Pons (tissue), 1 donor: ENCODE measurements at places on chromosomes 6 and 20.
A peak's percentile ranks its signal among the peaks of the same experiment; 100 is the strongest.

GRCh38 chr20:10856237-10857015 lies 182.6 kb upstream of the JAG1 start:
- no peak for DNase-seq

- DNase-seq = no peak
Observed at GRCh38 chr20:38982291-38982690, 20.1 kb downstream of the DHX35 start.

DNA sequence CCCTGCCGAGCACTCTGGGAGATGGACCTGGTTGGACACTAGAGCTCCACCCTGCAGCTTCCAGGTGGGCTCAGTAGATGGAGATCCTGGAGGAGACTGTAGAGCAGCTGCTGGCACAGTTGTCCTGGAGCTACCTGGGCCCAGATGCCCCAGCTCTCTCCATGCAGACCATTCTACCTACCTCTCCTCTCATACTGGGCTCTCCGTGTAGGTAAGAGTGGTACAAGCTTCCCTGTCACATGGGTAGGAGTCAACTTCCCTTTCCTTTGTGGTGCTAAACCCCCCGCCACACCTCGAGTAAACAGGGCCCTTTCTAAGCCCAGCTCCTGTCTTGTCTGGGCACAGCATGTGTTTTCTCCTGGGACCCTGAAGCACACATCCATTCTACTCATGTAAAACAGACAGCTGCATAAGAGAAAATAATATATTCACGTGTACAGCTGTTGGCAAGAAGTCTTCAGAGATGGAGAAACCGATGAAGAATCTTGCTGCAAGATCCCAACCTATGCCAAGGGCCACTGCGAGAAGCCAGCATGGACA lies 108.1 kb upstream of the DUSP22 start:
- no peak for DNase-seq

DNA sequence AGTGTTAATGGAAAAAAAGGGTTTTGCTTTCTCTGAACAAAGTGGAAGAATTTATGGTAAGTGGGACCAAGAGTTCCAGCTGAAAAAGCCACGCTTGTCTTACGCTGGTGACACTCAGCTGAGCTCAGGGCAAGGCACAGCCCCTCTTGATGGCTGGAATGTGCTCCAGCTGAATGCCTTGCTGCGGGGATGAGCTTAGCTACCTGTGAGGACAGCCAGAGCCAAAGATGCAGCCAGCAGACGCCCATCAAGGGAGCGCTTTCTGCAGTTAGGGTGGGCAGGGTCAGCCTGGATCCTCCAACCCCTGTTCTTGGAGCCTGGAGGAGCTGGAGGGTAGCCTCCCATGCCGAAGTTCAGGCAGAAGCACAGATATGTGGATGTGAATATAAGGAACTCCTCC lies 191.4 kb downstream of the SCP2D1 start:
- DNase-seq = no peak

DNA sequence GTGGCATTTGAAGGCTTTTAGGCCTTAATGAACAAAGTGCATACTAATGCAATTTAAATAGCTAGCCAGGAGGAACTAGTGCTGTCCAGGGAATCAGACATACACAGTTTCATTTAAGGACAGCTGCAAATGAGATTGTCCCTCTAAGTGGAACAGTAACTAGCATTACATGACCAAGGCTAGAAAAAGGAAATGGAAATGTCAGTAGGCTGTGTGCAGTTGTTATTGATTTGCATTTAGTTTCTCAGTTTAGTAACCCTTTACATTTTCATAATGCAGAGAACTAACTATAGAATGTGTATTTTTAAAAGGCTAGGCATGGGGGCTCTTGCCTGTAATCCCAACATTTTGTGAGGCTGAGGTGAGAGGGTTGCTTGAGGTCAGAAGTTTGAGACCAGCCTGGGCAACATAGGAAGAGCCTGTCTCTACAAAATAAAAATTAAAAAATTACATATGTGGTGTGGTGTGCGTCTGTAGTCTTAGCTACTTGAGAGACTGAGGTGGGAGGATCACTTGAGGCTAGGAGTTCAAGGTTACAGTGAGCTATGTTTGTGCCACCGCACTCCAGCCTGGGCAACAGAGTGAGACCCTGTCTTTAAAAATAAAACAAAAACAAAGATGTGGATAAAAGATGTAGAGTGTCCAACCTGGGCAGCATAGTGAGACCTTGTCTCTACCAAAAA lies 468.0 kb downstream of the UTRN start:
- DNase-seq = no peak

DNA sequence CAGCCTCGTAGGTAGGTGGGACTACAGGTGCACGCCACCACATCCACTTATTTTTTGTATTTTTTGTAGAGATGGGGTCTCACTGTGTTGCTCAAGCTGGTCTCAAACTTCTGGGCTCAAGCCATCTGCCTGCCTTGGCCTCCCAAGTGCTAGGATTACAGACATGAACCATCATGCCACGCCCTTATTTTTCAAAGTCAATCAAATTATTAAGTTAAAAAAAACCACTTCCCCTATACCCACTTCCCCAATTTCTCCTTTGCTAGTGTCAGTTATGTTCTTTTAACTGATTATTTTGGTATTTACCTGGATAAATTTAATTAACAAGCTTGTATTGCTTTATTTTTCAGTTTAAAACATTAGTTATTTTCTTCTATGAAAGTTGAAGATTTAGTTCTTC lies 49.6 kb downstream of the RIOK1 start:
- no peak for DNase-seq

DNA sequence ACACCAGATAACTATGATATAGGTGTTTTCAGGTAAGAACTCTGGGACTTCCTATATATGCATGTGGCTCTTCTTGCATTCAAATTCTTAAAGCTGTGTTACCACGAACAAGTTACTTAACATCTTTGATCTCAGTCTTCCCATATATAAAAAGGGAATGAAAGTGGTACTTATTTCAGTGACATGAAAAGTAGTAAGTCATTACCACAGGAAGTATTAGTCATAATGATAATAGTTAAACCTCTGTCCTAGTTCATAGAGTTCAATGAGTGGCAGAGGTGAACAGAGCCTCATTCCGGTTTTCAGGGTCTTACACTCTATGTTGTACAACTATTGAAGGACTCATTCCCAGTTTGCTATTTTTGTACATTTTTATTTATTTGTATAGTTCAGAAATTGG lies 237.0 kb downstream of the NKAIN2 start:
- no peak for DNase-seq

DNA sequence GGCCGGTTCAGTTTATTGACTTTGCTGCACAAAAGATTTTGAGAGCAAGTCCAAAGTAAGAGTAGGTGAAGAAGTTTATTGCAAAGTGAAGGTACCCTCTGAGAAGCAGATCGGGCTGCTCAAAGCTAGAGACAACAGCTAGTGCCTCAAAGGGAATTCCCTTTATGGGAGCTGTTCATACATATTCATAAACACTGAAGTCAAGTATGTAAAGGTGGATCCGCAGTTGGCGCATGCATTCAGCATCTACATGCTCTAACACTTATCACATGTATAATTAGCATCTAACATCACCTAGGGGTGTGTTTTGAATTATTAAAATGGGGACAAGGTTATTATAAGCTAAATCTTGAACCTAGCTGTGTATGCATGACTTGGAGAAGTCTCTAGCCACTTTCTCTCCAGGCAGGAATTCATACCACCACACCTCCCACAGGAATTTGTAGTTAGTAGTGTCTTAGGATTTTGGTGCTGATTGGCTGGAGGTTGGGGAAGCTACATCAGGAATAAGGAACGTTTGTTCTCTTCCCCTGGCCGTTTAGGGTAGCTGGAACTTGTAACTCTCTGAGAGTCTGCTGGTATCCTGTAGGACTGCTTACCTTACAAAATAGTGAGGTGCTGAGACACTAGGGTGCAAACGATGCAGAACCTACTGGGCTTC lies 1633.9 kb downstream of the GRIK2 start:
- no peak for DNase-seq

GRCh38 chr6:6474170-6474920 lies 114.2 kb upstream of the LY86 start:
- no peak for DNase-seq

GRCh38 chr6:158781692-158782373 lies 37.3 kb downstream of the EZR start:
- DNase-seq = no peak

- no peak for DNase-seq
Observed at GRCh38 chr6:56378966-56379585, 131.7 kb upstream of the COL21A1 start.

GRCh38 chr6:30942338-30943060 lies 1.7 kb downstream of the MUCL3 start:
- DNase-seq = no peak

DNA sequence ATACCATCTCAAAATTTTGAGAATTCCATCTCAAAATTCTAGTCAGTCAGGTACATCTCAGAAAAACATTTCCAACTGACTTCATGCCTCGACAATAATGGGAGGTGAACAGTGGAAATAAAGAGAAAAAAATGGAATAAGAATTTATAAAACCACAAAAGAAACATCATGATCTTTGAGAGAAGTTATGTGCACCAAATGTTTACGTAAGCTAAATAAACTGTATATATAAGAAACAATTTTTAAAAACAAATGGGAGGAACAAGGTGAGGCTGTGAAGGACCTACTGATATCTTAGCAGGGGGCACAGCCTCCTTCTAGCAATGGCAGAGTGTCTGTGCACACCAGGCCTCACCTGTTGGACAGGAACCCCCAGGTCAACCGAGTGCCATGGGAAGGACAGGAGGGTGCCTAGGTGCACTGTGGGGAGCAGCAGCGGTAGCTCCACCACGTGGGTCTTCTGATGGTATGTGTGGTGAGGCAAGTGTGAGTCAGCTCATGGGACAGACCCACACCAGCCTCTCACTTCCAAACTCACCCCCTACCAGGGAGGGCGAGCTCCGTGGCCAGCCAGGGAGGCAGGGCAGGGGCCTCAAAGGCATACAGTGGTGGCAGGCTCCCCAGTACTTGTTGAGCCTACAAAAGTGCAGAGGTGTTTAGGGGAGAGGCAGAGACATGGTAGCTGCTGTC lies 23.2 kb downstream of the DIDO1 start:
- no peak for DNase-seq

DNA sequence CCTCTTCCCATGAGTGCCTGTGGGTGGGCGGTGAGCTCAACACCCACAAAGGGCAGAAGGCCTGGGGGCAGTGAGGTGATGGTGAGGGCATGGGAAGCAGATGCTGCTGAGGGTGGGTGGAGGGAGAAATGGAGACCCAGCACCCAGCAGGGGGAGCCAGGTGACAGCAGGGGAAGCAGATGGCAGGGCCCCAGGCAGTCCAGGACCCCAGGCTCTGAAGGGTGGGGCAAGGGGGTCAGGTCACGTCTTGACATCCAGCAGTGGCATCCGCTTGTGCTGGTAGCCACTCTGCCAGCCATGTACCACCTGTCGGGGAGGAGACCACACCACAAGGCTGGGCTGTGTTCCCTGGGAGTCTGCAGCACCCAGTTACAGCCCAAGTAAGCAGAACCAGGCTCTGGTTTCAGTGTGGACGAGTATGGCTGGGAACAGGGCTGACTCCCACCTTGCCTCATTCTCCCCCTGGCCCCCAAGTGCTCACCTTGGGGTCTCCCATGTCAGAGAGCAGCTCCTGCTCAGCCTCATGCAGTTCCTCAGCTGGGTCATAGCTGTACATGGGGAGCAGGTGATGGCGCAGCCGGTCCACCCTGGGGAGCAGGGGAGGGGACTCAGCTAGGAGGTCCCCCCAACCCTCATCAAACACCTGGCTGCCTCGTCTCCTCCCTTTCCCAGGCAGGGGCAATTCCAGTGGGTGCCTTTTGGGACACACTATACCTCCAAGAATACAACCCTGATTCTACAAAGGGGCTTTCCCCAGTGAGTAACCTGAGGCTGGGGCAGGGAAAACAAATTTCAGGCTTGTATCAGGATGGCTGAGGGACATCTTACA lies 2.0 kb downstream of the SMIM29 start:
- DNase-seq = no peak

DNA sequence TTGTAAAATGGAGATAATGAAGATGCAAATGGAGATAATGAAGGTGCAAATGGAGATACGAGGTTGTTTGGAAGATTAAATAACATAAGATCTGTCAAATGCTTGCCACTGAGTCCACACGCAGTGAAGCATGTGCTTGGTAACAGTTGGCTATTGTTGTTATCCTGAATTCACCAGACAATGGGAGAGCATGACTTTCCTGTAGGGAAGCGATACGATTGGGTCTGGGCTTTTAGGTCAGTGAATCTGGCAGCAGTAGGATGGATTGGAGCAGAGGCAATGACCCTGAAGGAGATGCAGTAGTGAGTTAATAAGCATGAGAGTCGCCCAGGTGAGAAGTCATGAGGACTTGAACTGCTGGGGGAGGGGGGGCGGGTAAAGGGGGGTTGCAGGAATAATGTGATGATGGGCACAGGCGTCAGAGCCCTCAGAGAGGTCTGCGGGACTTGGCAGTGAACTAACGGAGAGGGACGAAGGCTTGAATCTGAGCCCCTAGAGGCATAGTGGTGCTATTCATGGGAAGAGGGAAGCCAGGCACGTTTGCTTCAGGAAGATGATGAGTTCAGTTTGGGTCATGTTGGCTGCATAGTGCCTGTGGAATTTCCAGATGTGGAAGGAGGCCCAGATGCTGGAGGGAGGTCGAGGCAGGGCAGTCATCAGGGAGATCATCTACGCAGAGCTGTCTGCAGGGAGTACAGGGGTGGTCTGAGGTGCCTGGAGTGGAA lies 55.4 kb downstream of the ZDHHC14 start:
- peak; percentile 94 for DNase-seq

DNA sequence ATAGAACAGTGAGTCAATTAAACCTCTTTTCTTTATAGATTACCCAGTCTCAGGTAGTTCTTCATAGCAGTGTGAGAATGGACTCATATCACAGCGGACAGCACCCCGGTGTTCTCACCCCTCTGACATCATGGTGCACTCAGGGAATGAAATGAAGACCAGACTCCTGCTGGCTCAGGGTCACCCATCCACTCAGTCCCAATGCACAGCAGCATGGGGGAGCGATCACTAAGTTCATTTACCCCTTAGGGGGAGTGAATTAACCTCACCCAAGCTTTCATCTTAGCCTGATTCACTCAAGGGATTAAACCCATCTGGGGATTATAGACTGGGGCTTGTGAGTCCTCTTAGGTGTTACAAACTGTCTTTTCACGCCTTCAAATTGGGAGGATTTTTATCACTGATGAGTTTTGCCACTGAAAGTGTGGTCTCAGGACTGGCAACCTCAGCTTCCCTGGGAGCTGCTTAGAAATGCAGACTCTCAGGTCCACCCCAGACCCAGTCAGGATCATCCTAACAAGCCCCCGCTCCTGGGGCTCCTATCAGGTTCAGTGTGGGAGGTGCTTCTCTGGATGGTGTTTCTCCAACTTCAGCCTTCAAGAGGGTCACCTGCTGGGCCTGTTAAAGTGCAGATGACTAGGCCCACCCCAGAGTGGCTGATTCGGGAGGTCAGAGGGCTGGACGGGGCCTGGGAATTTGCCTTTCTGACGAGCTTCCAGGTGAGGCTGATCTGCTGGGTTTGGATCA lies 44.3 kb upstream of the FRMD1 start:
- DNase-seq = no peak

- peak; percentile 55 for DNase-seq
Observed at GRCh38 chr6:6793388-6794250, 205.1 kb downstream of the LY86 start.

DNA sequence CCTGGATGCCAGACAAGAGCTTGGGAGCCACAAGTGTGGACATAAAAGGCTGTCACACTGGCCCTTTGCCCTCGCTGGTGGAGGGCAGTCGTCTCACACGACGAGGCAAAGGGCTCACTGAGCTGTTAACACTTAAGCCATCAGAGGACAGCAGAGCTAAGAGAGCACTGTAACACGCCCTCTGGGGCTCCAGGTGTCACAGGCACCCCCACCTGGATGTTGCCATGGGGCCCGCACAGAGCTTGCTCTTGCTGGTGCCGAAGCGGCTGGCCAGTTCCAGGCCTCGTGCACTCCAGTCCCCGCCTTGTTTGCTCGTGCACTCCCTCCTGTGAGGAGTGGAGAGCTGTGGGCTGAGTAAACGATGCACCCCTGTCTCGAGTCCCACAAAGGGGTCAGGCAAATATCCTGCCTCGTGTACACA lies 37.4 kb downstream of the SLC35D3 start:
- no peak for DNase-seq
